Progenitor cell of endocrine pancreas (in vitro differentiated cells): ENCODE measurements at places on chromosomes 1 and 21. TPM values are rescaled to one million over a fixed set of nuclear protein-coding genes. Genes with fewer than 3 reads are reported as not detected.
A peak's percentile ranks its signal among the peaks of the same experiment; 100 is the strongest.

The ACAP3 gene
- total RNA-seq: 111 and 124 TPM in 2 replicates

- DNase-seq: no peak
- H3K27ac ChIP-seq: no peak overlapping the region
- H3K4me3 ChIP-seq: no peak overlapping the region
- no peaks in the 10 kb centered on the region for H3K4me1 ChIP-seq
- H3K27me3 ChIP-seq: no peaks in the 10 kb centered on the region
Observed at GRCh38 chr1:200454425-200454824, 44.6 kb upstream of the ZNF281 start.

GRCh38 chr1:152543820-152544219, 22.8 kb downstream of the LCE3E start:
- no peak for DNase-seq
- no peak overlapping the region for H3K27ac ChIP-seq
- no peaks in the 10 kb centered on the region for H3K27me3 ChIP-seq
- no peaks in the 10 kb centered on the region for H3K36me3 ChIP-seq
- H3K4me1 ChIP-seq: no peaks in the 10 kb centered on the region
- no peak overlapping the region for H3K4me3 ChIP-seq

GRCh38 chr1:205375835-205376545, 19.3 kb upstream of the KLHDC8A start:
- H3K27ac ChIP-seq: no peak overlapping the region
- DNase-seq: no peak
- peaks cover 13% of the 10 kb centered on the region for H3K4me1 ChIP-seq

The ITLN1 gene
- 0.33 TPM in 1 of 2 replicates, not detected in the other for total RNA-seq

- H3K27me3 ChIP-seq: peaks cover 10% of the 10 kb centered on the region
- H3K4me1 ChIP-seq: peaks cover 14% of the 10 kb centered on the region
- no peak overlapping the region for H3K27ac ChIP-seq
- no peaks in the 10 kb centered on the region for H3K36me3 ChIP-seq
- DNase-seq: no peak
Observed at GRCh38 chr1:33902486-33903209, 38.8 kb downstream of the HMGB4 start.

- no peaks in the 10 kb centered on the region for H3K27me3 ChIP-seq
- H3K4me1 ChIP-seq: peaks cover 12% of the 10 kb centered on the region
- no peak overlapping the region for H3K27ac ChIP-seq
- no peaks in the 10 kb centered on the region for H3K36me3 ChIP-seq
- no peak for DNase-seq
- H3K4me3 ChIP-seq: no peak overlapping the region
Observed at GRCh38 chr1:245480393-245481120, 325.8 kb downstream of the KIF26B start.

- H3K36me3 ChIP-seq: no peaks in the 10 kb centered on the region
- H3K4me1 ChIP-seq: no peaks in the 10 kb centered on the region
- peaks cover 58% of the 10 kb centered on the region for H3K27me3 ChIP-seq
- no peak for DNase-seq
- H3K4me3 ChIP-seq: no peak overlapping the region
- no peak overlapping the region for H3K27ac ChIP-seq
Observed at GRCh38 chr1:34876406-34876805, 16.9 kb upstream of the SMIM12 start.

The GJA8 gene
- total RNA-seq: not detected in 2 replicates

The S100A7A gene
- not detected in 2 replicates for total RNA-seq

GRCh38 chr1:40404670-40405462, 31.3 kb downstream of the SMAP2 start:
- H3K4me3 ChIP-seq: no peak overlapping the region
- no peaks in the 10 kb centered on the region for H3K27me3 ChIP-seq
- peaks cover 3% of the 10 kb centered on the region for H3K4me1 ChIP-seq
- H3K36me3 ChIP-seq: peaks cover 4% of the 10 kb centered on the region
- no peak overlapping the region for H3K27ac ChIP-seq
- DNase-seq: no peak

The GPR3 gene
- total RNA-seq: 1.00 and 1.1 TPM in 2 replicates

- H3K27ac ChIP-seq: no peak overlapping the region
- H3K4me3 ChIP-seq: no peak overlapping the region
- no peak for DNase-seq
- H3K36me3 ChIP-seq: peaks cover 2% of the 10 kb centered on the region
- H3K27me3 ChIP-seq: no peaks in the 10 kb centered on the region
Observed at GRCh38 chr1:229590119-229590518, 31.6 kb upstream of the ABCB10 start.

The PGLYRP3 gene
- not detected in 2 replicates for total RNA-seq

DNA sequence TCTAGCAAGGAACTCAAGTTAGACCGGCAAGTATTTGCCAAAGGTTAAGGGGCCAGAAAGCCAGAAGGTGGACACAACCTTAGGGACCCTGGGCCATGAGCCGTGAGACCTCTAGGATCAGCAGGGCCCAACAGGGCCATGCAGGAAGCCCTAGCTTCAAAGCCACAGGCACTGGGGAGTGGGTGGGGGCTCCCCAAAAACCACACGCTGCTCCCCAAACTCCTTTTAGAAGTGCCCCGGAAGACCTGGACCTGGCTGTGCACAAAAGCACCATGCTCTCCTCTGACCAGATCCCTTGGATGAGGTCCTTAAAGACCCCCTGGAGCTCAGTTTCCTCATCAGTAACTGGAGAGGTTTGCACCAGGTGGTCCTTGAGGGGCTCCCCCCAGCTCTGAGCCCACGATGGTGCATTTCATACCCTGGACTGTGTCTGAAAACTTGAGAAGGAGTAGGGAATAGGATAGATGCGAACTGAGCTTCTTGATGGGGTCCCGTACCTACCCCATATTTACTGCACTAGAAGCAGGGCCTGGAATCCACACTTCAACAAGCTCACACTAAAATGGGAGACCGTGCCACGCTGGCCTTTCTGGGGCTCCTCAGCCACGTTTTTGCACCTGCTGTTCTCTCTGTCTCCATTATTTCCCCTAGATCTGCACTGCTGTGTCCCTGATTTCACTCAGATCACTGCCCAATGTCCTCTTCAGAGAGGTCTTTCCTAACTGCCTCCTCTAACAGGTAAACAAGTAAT, 40.6 kb upstream of the LBR start:
- no peaks in the 10 kb centered on the region for H3K36me3 ChIP-seq
- no peak overlapping the region for H3K27ac ChIP-seq
- peaks cover 3% of the 10 kb centered on the region for H3K4me1 ChIP-seq

- H3K27me3 ChIP-seq: no peaks in the 10 kb centered on the region
- peak; percentile 72 for DNase-seq
- peaks cover 23% of the 10 kb centered on the region for H3K4me1 ChIP-seq
- H3K36me3 ChIP-seq: peaks cover 7% of the 10 kb centered on the region
Observed at GRCh38 chr1:6475381-6476133, 9.6 kb upstream of the TNFRSF25 start.

The ALX3 gene
- 2.8 and 3.7 TPM in 2 replicates for total RNA-seq

The GORAB gene
- total RNA-seq: 23.1 and 26.2 TPM in 2 replicates

GRCh38 chr1:108563808-108564207, 3.9 kb downstream of the EEIG2 start:
- no peaks in the 10 kb centered on the region for H3K36me3 ChIP-seq
- no peak overlapping the region for H3K27ac ChIP-seq
- H3K4me1 ChIP-seq: peaks cover 4% of the 10 kb centered on the region
- no peaks in the 10 kb centered on the region for H3K27me3 ChIP-seq
- no peak overlapping the region for H3K4me3 ChIP-seq

The KRTAP11-1 gene
- total RNA-seq: not detected in 2 replicates

DNA sequence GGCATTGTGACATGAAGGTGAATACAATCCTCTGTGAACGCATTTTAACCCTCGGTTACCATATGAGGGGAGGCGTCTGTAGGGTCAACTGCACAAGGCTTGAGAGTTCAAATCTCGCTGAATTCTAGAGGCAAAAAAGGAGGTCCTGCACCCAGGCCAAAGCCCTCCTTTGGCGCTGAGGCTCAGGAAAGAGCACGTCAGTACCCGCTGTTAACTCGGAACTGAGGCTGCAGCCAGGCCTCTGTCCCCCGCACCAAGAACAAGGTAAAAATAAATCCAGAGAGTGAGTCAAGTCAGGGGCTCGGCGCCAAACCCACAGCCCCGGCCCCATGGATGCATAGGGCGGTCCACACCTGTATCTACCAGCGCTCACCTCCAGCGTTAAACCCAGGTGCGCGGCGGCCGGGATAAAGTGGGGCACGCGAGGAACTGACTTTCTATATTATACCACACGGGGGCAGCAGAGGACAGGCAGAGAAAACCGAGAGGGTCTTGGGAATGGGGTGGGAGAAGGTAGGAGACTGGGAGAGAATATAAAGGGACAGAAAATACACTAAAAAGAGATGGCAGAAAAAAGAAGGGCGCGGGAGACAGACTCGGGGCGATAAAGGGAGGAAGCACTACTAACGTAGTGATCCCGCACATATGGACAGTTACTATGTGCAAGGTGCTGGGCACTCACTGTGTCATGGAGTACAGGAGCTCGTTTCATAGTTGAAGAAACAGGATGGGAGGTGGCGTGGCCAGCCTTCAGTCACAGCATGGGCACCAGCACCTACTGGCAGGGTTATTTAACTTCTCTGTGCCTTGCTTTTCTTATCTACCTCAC, 54.9 kb downstream of the DMRTA2 start:
- no peak overlapping the region for H3K27ac ChIP-seq
- DNase-seq: peak; percentile 60
- H3K27me3 ChIP-seq: peaks cover 52% of the 10 kb centered on the region
- peaks cover 1% of the 10 kb centered on the region for H3K4me1 ChIP-seq

- H3K4me1 ChIP-seq: peaks cover 1% of the 10 kb centered on the region
- no peak overlapping the region for H3K4me3 ChIP-seq
- no peaks in the 10 kb centered on the region for H3K36me3 ChIP-seq
Observed at GRCh38 chr1:156025876-156026275, 5.1 kb upstream of the SSR2 start.

The C1orf216 gene
- total RNA-seq: 11.3 and 12.8 TPM in 2 replicates

The PLEKHA6 gene
- 66.9 and 71.5 TPM in 2 replicates for total RNA-seq

GRCh38 chr1:182301026-182301436, 90.6 kb downstream of the GLUL start:
- peaks cover 38% of the 10 kb centered on the region for H3K4me1 ChIP-seq
- no peak overlapping the region for H3K4me3 ChIP-seq
- H3K27me3 ChIP-seq: no peaks in the 10 kb centered on the region
- peak overlapping the region; percentile 94 for H3K27ac ChIP-seq

DNA sequence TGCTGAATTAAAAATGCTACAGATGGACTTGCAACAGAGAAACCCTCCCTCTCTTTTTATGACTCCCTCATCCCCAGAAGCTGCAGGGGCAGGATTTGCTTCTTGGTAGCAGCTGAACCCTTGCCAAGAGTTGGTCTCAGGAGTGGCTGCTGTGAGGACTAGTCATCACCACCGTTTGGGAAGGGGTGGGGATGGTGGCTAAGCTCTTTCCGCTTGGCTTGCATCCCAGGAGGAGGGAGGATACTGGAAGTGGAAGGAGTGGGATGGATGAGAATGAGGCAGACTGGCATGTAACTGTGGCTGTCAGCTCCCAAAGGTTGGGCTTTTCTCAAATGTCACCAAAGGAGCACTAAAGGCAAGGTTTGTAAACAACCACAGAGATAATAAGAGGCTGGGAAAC, 50.8 kb upstream of the COL24A1 start:
- no peaks in the 10 kb centered on the region for H3K4me1 ChIP-seq
- no peak overlapping the region for H3K27ac ChIP-seq
- peaks cover 4% of the 10 kb centered on the region for H3K27me3 ChIP-seq

GRCh38 chr1:17732475-17732874, 22.7 kb upstream of the ACTL8 start:
- no peaks in the 10 kb centered on the region for H3K36me3 ChIP-seq
- no peak overlapping the region for H3K4me3 ChIP-seq
- peaks cover 9% of the 10 kb centered on the region for H3K27me3 ChIP-seq
- no peak for DNase-seq

DNA sequence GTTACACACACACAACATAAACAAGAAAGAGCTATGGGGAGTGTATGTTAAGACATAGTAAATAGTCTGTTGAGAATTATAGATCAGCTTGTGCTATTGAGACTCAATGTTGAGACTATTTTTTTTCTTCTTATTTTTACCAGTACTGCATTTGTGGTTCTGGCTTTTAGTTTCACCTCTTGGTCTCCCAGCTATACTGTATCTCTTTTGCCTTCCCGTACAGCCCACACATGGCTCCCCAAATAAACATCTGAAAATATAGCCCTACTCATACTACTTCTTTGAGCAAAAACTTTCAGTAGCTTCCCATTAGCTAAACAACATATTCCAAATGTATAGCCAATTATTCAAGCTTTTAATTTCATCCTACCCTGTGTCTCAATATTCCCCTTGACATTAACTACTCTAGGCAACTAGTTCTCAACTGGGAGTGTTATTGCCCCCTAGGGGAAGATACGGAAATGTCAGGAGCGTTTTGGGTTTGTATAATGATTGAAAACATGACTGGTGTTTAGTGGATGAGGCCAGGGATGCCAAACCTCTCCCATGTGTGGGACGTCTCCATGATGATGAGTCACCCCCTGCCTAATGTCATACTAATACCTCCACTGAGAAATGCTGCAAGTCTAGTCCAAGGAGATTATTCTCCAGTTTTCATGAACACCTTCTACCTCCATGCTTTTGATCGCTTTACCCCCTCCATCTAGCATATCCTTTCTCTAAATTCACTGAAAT, 6.8 kb downstream of the RPE65 start:
- DNase-seq: no peak
- H3K4me1 ChIP-seq: peaks cover 8% of the 10 kb centered on the region
- no peaks in the 10 kb centered on the region for H3K36me3 ChIP-seq

GRCh38 chr1:67743072-67743725, 58.2 kb downstream of the GADD45A start:
- H3K27me3 ChIP-seq: no peaks in the 10 kb centered on the region
- no peak overlapping the region for H3K4me3 ChIP-seq
- no peak for DNase-seq

The SELENOF gene
- 114 and 120 TPM in 2 replicates for total RNA-seq

GRCh38 chr1:37323486-37324377, 150.6 kb upstream of the ZC3H12A start:
- H3K4me1 ChIP-seq: no peaks in the 10 kb centered on the region
- H3K4me3 ChIP-seq: no peak overlapping the region
- no peak overlapping the region for H3K27ac ChIP-seq
- H3K36me3 ChIP-seq: no peaks in the 10 kb centered on the region
- DNase-seq: no peak
- H3K27me3 ChIP-seq: peaks cover 38% of the 10 kb centered on the region

- H3K4me1 ChIP-seq: no peaks in the 10 kb centered on the region
- no peak overlapping the region for H3K27ac ChIP-seq
- no peak for DNase-seq
Observed at GRCh38 chr1:25683177-25683576, 66.6 kb downstream of the MAN1C1 start.

DNA sequence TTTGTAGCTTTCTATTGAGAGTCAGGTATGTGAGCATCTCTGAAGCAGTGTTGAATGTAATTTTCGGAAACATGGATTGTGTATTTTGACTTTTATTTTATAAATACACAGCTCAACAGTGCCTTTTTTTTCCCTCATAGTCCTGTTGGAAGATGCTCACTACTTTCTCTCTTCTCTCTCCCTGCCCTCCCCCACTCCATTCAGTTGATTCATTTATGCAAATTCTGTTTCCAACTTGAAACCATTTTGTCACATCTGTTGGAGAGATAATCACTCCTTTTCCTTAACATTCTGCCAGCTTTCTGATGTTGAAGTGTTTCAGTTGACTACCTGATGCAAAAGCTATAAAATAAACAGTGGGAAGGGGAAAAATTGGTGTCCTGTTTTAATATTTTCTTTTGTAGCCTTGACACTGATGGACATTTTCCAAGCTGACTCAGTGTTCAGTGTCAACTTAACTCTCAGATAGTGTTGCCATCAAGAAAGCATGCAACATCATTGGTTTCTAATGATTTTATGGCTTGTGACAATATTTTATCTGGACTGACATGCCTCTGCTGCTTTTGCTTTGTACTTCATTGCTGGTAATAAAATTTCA, 194.5 kb downstream of the HS2ST1 start:
- no peak overlapping the region for H3K27ac ChIP-seq
- no peaks in the 10 kb centered on the region for H3K27me3 ChIP-seq
- no peak overlapping the region for H3K4me3 ChIP-seq

- peaks cover 12% of the 10 kb centered on the region for H3K27me3 ChIP-seq
- no peak overlapping the region for H3K4me3 ChIP-seq
- DNase-seq: no peak
Observed at GRCh38 chr1:151846062-151846568, 6.5 kb upstream of the C2CD4D start.
